ENCODE measurements at places on chromosomes 3 and 15. TPM values are rescaled to one million over a fixed set of nuclear protein-coding genes. Genes with fewer than 3 reads are reported as not detected.

GRCh38 chr3:49016414-49017228 lies 1.8 kb downstream of the DALRD3 start:
- H3K27me3 ChIP-seq, result peaks cover 7% of the 10 kb centered on the region
- no peak for DNase-seq
- peaks cover 37% of the 10 kb centered on the region for H3K4me1 ChIP-seq
- H3K4me3 ChIP-seq, result peak overlapping the region; percentile 80

GRCh38 chr15:84826369-84826823 lies 9.2 kb downstream of the ALPK3 start:
- H3K27me3 ChIP-seq, result peaks cover 6% of the 10 kb centered on the region
- H3K27ac ChIP-seq, result no peak overlapping the region
- H3K4me3 ChIP-seq, result no peak overlapping the region

DNA sequence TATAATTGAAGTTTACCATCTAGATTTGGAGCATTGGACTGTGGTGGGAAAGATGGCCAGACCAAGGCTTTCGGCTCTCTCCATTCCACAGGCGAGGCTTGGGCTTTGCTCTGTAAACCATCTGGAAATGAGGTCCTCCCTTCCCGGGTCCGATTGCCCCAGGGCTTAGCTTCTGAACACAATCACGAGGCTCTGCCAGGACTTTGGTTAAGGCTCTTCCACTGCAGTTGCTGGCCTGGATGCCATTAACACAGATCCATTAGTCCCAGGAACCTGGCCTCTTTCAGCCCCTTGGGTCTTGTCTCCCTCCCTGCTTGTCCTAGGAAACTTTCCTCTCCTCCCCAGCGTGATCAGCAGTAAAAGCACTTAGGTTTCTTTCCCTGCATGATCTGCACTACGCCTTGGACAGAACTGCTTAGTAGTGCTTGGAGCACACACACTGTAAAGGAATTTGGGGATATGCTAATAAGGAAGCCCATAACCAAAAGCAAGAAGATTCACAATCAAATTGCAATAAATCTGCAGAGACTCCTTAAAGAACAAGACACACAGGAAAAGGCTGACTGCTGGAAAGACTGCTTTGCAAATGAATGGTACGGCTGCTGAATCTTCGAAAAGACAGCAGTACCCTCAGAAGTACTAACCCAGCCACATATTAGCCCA lies 154.3 kb downstream of the ECT2 start:
- no peak for DNase-seq
- H3K36me3 ChIP-seq, result no peaks in the 10 kb centered on the region
- H3K4me1 ChIP-seq, result no peaks in the 10 kb centered on the region
- peaks cover 4% of the 10 kb centered on the region for H3K27me3 ChIP-seq
- no peak overlapping the region for H3K4me3 ChIP-seq

DNA sequence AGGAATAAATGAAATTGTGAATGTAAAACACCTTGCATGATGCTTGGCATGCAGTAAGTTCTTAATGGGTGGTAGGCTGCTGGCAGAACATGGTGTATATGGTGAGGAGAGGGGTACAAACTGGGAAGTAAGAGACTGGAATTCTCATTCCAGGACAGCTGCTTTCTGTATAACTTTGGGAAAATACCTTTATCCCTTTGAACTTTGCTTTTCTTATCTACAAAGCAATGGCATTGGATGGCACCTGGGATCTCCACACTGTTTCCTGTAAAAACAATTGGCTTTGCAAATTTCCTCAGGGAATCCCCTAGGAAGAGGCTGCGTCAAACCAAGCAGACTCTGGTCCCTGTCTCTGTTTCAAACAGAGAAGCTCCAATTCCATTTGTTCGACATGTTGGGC lies 100.7 kb upstream of the SLC4A7 start:
- no peak overlapping the region for H3K4me3 ChIP-seq
- peaks cover 3% of the 10 kb centered on the region for H3K4me1 ChIP-seq
- H3K27ac ChIP-seq, result no peak overlapping the region
- DNase-seq, result no peak

GRCh38 chr3:108342837-108343486 lies 46.6 kb downstream of the HHLA2 start:
- H3K36me3 ChIP-seq, result no peaks in the 10 kb centered on the region
- no peak for DNase-seq
- H3K4me1 ChIP-seq, result no peaks in the 10 kb centered on the region
- no peak overlapping the region for H3K27ac ChIP-seq
- H3K27me3 ChIP-seq, result no peaks in the 10 kb centered on the region
- no peak overlapping the region for H3K4me3 ChIP-seq

GRCh38 chr3:43019826-43020225 lies 40.7 kb downstream of the GASK1A start:
- H3K27me3 ChIP-seq, result peaks cover 10% of the 10 kb centered on the region
- peak overlapping the region; percentile 82 for H3K27ac ChIP-seq
- peaks cover 55% of the 10 kb centered on the region for H3K4me1 ChIP-seq
- H3K36me3 ChIP-seq, result no peaks in the 10 kb centered on the region
- no peak overlapping the region for H3K4me3 ChIP-seq

DNA sequence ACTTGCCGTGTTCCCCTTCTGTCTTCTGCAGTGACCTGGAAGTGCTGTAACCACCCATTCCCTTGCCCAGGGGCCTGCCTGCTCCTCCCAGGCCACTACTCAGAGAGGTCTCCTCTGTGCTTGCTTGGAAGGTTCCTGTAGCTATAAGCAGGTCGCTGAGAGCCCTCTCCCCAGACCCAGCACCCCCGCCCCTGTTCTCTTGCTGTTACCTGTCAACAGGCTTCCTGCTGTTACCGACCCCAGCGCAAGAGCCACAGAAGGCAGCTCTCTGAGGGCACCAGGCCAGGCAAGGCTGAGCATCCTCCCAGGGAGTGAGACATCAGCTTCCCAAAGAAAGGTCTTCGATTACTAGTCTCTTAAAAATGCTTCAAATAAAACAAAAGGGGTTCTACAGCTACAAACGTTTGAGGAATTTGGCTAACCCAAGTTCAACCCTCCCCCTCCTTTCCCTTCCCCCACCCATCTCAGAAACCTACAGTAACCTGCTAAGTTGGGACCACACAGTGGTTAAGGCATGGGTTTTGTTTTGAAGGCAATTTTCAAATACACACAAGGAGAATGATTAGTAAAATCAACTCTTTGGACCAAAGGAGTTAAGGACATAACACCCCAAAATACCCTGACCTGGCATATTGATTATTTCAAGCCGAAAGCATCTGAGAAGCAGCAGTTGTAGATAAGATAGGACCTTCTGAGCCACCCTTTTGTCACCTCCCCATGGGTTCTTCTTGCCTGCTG lies 74.9 kb upstream of the MFGE8 start:
- DNase-seq, result no peak
- H3K4me1 ChIP-seq, result no peaks in the 10 kb centered on the region
- H3K4me3 ChIP-seq, result no peak overlapping the region
- H3K27ac ChIP-seq, result no peak overlapping the region

DNA sequence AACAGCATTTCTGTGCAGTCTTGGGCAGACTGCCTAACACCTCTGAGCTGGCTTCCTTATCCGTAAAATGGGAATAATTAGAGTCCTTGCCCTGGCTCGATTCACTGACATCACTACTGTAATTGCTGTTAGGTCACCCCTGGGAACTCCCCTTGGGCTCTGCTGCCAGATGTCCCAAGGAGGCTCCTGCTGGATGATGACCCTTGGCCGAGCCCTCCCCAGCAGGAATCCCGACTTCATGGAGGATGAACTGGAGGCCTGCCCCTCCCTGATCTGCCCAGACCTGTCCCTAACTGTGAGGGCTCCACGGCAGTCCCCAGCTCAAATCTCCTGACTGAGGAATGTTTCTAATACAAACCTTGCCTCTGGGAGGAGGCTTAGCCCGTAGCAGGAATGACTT lies 18.0 kb downstream of the ESYT3 start:
- H3K36me3 ChIP-seq, result no peaks in the 10 kb centered on the region
- DNase-seq, result no peak
- no peaks in the 10 kb centered on the region for H3K4me1 ChIP-seq
- no peak overlapping the region for H3K27ac ChIP-seq
- peaks cover 4% of the 10 kb centered on the region for H3K27me3 ChIP-seq
- no peak overlapping the region for H3K4me3 ChIP-seq

DNA sequence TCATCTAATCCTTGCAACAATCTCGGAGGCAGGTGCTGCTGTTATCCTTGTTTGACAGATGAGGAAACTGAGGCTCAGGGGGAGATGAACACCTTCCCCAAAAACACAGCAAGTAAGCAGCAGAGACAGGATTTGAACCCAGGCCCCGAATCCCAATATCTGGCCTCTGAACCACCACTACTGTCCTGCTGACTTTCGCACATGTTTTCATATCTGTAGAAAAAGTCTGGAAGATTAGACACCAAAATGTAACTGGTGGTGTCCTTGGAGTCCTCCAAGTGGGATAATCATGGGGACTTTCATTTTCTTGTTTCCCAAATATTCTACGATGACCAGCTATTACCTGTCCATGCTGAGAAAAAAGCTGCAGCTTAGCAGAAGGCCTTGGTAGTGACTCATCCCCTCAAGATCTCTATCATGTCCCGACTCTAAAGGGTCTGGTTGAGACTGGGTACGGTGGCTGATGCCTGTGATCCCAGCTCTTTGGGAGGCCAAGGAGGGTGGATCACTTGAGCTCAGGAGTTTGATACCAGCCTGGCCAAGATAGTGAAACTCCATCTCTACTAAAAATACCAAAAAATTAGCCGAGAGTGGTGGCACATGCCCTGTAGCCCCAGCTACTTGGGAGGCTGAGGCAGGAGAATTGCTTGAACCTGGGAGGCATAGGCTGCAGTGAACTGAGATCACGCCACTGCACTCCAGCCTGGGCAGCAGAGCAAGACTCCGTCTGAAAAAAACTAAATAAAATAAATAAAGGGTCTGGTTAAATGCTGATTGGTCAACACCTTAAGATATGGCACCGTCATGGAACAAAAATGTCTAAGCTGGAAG lies 8.6 kb downstream of the IRAK2 start:
- peak overlapping the region; percentile 58 for H3K27ac ChIP-seq
- H3K4me3 ChIP-seq, result no peak overlapping the region
- peaks cover 48% of the 10 kb centered on the region for H3K4me1 ChIP-seq
- H3K36me3 ChIP-seq, result peaks cover 12% of the 10 kb centered on the region
- H3K27me3 ChIP-seq, result no peaks in the 10 kb centered on the region

DNA sequence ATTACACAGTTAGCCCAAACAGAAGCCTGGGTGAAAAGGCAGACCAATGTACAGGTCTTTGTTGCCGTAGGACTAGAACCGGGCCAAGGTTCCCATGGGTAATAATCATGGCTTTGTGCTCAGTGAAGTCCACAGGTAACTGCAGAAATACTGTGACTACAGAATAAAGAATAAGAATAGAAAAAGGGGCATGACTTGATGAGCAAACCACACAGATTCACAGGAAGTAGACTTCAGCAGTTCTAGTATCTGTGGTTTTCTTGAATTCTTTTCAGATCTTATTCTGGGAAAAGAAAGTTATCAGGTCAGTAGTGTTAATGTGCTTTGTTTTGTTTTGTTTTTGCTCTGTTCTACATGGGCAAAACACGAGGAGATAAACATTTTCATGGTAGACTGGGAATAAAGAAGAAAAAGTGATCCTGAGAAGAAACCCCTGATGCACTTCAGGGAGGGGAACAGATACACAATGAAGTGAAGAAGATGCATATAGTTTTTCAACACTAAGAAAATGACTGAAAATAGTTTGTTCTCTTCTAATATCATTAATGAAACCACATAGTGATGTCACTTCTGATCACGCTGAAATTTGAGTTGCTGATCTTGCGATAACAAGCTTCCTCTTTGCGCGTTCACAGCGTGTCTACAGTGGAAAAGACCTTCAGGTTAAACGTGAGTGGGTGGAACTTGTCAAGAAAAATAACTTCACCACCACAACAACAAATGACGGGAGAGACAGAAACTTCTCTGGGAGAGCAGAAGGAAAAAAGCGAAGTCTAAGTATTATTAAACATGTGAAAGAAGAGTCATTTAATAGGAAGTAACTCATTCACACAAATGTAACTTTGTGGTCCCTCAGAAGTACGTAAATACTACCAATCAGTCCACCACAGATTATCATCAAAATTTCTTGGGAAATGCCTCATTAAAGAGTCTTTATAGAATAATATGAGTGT lies 315.8 kb upstream of the SATB1 start:
- H3K4me3 ChIP-seq, result peak overlapping the region; percentile 76
- H3K27me3 ChIP-seq, result peaks cover 8% of the 10 kb centered on the region
- H3K36me3 ChIP-seq, result no peaks in the 10 kb centered on the region
- H3K27ac ChIP-seq, result peak overlapping the region; percentile 97
- DNase-seq, result peak; percentile 72

GRCh38 chr3:168364967-168365366 lies 269.2 kb upstream of the GOLIM4 start:
- H3K27ac ChIP-seq, result no peak overlapping the region
- H3K27me3 ChIP-seq, result no peaks in the 10 kb centered on the region
- H3K4me1 ChIP-seq, result no peaks in the 10 kb centered on the region

DNA sequence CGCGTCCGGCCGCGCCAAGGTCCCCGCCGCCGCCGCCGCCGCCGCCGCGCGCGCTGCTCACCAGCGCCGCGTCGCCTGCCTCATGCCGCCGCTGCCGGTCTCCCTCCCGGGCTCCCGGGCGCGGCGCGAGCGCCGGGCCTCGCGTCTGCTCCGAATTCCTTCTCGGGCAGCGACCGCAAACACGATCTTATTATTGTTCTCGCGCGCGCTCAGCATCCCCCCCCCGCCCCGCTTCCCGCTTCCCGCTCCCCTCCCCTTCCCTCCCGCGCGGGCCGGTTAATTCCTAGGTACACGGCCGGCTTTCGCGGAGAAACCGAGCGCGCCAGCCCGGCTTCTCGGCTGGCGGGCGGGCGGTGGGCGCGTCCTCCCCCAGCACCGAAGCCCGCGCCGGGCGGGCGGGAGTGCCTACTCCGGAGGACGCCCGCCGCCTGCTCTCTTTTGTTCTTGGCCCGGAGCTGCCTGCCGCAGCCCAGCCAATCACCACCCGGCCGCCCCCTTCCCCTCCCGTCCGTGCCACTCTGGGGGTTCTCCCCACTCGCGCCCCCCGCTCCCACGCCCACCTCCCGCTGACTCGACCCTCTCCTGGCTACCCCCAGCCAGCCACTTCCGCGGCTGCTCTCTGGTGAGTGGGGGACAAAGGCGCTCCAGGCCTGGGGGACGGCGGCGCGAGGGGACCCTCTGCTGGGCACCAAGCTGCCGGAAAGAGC lies at the start of gene HDGFL3:
Gene HDGFL3 (minus strand): TSS at position 164 of the 707 bp plus-strand sequence. CDS start 409 bp downstream, outside the sequence.
- H3K27ac ChIP-seq, result peak within 1 kb of the TSS; percentile 92
- peak; percentile 35 for DNase-seq
- H3K27me3 ChIP-seq, result no peaks in the 10 kb centered on the region
- peaks cover 9% of the 10 kb centered on the region for H3K4me1 ChIP-seq
- H3K36me3 ChIP-seq, result peaks cover 3% of the 10 kb centered on the region

FBXL2 gene
- polyA plus RNA-seq, result 0.07 TPM

LMOD3 gene
- not detected for polyA plus RNA-seq

UPK1B gene
- polyA plus RNA-seq, result not detected

REC114 gene
- not detected for polyA plus RNA-seq

C2CD4A gene
- not detected for polyA plus RNA-seq

GRM7 gene
- not detected for polyA plus RNA-seq

TMEM207 gene
- not detected for polyA plus RNA-seq
